ENCODE measurements at places on chromosomes 13 and 19.

DNA sequence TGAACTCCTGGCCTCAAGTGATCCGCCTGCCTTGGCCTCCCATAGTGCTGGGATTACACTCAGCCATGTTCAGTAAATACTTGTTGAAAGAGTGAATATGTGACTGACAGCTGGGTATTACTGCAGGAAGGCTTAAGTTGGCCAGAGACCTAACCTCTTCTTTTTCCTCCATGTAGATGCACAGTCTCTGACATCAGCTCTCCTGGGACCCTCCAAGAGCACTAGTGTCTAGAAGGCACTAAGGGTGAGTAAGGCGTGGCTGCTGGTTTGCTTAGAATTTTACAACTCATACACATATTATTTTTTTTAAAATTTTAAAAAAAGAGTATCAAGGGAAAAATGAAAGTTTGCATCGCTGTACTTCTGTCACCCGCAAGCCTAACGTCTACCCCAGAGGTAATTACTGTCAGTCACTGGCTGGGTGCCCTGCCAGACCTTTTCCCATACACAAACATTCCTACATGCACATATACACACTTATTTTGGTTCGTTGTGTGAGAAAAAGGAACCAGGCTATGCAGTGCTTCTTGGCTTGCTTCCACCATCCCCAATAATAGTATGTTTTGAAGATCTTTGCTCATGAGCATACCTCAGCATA lies 122.0 kb downstream of the SIPA1L3 start:
- DNase-seq: peak; percentile 20

GRCh38 chr13:28100150-28101121 lies at the start of gene FLT3:
Gene FLT3, minus strand, starts transcription at chr13:28100576. Its CDS starts 66 bp downstream, at chr13:28100510.
- DNase-seq: peak; percentile 15

DNA sequence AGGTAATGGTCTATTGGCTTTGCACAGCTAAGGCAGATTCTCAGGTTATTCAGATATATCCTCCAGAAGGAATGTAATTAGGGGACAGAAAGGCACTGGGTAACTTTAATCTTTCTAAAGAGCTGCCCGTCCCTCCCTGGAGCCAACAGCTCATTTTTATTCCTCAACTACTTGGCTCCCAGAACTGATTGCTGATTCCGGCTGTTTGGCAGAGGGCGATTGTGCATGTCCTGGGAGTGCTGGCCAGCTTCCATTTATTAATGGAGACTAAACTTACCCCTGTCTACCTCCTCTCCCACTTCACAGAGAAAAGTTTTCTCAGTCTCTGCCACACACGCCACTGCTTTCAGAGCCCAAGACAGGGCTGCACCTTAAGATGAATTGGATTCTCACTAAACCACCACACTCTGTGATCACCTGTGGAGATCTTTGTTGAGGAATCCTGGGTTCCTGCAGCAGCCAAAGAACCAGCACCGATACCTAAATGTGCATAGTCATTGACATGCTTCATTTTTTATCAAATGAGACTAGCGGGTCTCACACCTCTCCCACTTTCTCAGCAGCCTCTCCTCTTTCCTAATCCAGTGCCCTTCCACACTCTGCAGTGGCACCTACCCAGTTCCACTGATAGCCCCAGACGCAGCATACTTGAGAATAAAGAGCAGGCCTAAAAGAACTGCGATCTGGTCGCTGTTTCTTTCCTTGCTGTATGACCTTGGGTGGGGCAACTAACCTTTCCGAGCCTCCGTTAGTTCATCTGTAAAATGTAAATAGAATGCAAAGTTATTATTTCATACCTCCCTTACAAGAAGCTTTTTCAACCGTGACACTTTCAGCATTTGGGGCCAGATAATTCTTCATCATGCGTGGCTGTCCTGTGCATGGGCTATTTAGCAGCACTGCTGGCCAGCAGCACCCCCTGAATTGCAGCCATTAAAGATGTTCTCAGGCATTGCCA lies 648.7 kb downstream of the UQCRFS1 start:
- no peak for DNase-seq

DNA sequence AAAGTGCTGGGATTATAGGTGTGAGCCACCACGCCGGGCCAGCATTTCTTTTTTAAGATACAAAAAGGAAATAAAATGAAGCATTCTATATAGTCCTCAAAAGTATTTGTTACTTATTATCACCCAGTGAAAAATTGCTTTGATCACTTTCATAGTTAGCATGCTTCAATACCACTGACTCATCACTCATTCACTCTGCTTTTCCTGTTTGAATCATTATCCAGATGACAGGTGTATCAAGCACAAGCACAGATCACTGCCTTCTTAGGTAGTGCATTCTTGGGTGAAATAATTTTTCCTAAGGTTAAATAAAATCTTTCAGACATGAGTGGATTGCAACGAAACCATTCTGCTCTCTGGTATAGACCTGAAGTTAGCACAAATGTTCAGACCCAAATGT lies 35.8 kb upstream of the SPART start:
- no peak for DNase-seq

GRCh38 chr19:49355909-49356353 lies 6.3 kb downstream of the TEAD2 start:
- peak; percentile 76 for DNase-seq

GRCh38 chr13:28488376-28489005 lies 6.4 kb downstream of the FLT1 start:
- DNase-seq: no peak

- no peak for DNase-seq
Measured at GRCh38 chr13:73401769-73402168, 343.0 kb downstream of the KLF5 start.

DNA sequence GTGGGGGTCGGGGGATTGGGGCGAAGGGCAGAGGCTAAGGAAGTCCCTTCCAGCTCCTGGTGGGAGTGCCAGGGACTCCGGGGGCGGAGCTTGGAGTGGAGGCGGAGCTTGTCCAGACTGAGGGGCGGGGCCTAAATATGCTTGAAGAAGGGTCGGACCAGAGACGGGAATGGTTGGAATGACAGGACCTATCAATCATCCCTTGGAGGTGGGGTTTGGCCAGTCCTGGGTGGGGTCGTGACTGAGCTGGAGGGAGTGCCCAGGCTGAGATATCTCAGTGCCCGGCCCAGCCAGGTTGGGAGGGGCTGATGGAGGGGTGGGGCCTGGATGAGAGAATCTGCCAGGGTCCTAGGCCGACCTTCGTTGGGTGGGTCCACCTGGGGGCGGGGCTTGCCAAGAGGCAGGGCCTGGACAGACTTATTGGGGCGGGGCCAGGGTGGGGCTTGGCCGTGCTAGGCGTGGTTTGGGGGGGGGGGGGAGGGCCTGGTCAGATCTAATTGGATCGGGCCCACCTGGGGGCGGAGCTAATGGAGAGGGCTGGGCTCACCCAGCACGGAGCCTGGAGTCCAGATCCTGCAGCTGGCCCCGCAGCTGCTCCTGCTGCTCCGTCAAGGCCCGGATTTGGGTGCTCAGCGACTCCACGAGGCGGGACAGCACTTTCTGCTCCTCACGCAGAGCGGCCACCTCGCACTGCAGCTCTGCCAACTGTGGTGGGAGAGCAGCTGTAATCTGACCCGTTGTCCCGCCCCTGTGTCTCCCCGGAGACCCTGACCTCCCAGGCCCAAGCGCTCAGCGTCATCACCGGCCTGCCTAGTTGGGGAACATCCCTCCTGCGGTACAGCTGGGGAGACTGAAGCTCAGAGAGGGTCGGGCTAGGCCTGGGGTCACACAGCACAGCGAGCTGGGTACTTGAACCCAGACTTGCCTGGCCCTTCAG lies 2.6 kb upstream of the WIZ start:
- peak; percentile 86 for DNase-seq

- peak; percentile 57 for DNase-seq
Measured at GRCh38 chr19:58154287-58154678, 3.7 kb upstream of the ZNF329 start.

DNA sequence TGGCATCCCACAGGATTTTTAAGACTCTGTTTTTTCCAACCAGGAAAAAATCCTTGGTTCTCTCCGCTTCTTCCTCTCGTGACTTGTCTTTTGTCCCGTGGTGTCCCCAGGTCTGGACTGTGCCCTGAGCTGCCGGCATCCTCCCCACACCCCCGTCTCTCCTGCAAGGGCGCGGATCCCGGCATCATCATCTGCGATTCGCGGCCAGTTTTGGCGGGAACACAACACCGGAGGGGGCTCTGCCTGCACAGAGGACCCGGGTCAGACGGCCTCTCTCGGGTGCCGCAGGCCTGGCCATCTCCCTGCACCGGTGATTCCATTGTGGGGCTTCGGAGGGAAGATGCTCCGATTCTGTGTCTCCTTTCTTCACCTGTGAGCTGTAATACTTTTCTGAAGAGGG lies 18.8 kb upstream of the GAS6 start:
- DNase-seq: no peak

DNA sequence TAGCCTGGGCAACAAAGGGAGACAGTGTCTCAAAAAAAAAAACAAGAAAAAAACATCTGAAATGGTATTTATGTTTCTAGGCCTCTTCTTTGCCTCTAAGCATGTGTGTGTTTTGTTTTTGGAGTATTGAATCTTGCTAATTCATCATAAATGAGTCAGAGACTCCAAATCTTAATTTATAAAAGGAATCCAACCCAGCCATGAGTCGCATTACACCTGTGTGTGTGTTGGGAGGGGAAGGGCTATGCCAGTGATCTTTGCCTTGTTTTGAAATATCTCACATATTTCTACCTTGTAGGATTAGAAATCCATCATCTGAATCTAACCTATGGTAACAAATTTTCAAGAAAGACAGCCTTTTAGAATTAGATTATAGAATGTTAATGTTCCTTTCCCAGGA lies 4.0 kb downstream of the ZNF331 start:
- DNase-seq: no peak

GRCh38 chr19:50556282-50557008 lies 11.8 kb downstream of the LRRC4B start:
- peak; percentile 77 for DNase-seq

GRCh38 chr19:5916181-5916708 lies 2.2 kb downstream of the CAPS start:
- DNase-seq: no peak

DNA sequence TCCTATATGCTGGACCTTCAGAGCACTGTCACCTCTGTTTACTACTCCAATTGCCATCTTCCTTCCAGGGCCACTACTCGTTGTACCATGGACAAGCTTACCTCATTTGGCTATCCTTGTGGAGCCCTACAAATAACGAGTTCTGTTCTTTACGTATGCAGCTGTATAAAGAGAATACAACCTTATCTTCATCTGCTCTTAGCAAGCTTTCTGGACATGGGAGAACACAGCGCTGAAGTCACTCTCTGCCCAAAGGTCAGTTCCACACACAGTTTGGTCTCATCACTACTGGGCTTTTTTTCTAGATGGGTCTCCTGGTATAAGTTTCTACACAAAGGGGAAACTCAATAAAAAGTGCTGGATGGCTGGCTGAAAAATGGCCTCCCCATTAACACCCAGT lies 88.9 kb downstream of the CDADC1 start:
- DNase-seq: no peak

- no peak for DNase-seq
Measured at GRCh38 chr13:113851826-113852535, 11.9 kb downstream of the GAS6 start.

- no peak for DNase-seq
Measured at GRCh38 chr19:48274173-48274572, 4.3 kb downstream of the ZNF114 start.

- DNase-seq: no peak
Measured at GRCh38 chr19:6531163-6531955, 533 bp downstream of the TNFSF9 start.

GRCh38 chr13:109191413-109191812 lies 562.0 kb downstream of the MYO16 start:
- peak; percentile 10 for DNase-seq

GRCh38 chr19:47104680-47105079 lies 8.9 kb downstream of the ZC3H4 start:
- DNase-seq: no peak

DNA sequence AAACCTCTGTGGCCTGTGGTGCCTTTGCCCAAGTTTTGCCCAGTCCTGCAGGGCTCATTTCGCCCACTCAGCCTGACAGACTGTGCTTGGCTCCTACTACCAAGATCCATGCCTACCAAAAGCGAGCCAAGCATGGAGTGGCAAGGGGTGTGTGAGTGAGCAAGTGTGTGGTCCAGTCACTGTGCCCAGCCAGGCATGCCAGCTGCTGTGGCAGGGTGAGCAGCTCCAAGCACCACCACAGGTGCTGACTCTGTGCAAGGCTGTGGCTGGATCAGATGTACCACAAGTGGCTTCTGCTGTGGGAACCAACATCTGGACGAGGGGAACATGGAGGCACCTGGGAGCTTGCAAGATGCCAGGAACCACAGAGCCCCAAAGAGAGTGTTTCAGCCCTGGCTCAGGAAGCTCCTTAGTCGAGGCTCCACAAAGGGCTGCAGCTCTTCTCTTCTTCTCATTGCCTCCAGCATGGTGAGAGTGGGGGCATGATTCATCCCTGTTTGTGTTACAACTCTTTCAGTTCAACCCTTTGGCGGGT lies 1564.2 kb upstream of the MIR17HG start:
- DNase-seq: no peak

DNA sequence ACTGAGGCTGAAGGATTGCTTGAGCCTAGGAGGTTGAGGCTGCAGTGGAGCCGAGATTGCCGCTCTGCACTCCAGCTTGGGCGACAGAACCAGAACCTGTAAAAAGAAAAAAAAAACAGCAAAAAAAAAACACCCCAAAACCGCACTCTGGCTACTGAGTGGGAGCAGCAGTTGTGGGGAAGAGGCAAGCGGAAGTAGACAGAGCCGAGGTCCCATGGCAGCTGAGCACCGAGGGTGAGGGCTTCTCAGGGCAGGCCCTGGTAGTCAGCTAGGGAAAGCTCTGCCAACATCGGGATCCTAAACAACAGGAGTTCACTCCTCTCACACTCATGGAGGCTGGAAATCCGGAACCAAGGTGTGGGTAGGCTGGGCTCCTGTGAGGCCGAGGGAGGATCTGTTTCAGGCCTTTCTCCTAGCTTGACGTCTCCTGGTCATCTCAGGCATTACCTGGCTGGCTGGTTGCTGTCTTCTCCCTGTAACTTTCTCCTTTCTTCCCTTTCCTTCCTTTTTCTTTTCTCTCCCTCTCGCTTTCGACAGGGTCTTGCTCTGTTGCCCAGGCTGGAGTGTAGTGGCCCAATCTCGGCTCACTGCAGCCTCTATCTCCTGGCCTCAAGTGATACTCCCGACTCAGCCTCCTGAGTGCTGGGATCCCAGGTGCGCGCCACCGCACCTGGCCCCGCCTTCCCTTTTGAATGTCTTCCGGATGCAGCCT lies 15.8 kb upstream of the LATS2 start:
- DNase-seq: no peak

DNA sequence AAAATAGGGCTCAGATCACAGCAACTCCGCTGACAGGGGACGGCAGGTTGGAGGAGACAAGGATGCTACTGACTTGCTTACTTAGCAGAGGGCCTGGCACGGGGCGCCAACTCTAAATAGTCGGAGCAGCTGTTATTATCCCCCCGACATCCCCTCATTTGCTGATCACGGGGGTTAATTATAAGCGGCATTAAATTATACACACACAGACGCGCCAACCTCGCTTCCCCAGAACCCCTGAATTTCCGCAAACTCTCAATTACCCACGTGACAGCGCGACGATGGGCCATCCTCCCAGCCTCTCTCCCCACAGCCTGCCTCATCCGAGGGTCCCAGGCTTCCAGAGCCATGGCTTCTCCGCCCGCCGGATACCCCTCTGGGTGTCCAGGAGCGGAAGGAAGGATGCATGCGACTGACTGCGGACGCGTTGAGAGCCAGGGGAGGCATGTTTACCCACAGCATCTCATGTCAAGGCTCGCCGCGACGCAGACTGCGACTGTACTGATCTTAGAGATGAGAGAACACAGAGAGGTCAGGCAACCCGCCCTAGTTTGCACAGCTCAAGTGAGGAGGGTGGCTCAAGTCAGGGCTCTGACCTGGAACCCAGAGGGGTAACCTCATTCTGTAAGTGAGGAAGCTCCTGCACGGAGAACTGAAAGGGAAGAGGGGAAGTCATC lies 5.7 kb downstream of the PTPRS start:
- DNase-seq: no peak
